Caudate nucleus (tissue), 63 donors: ENCODE measurements at places on chromosomes 1 and 21.

GRCh38 chr1:202697038-202697437, 13.2 kb downstream of the SYT2 start:
- DNase-seq = no peak

- no peak for DNase-seq
Observed at GRCh38 chr1:7609311-7609994, 161.6 kb upstream of the VAMP3 start.

- no peak for DNase-seq
Observed at GRCh38 chr1:2644591-2645101, 11.8 kb upstream of the MMEL1 start.

GRCh38 chr1:32273391-32274208, 18.3 kb upstream of the HDAC1 start:
- DNase-seq = no peak

DNA sequence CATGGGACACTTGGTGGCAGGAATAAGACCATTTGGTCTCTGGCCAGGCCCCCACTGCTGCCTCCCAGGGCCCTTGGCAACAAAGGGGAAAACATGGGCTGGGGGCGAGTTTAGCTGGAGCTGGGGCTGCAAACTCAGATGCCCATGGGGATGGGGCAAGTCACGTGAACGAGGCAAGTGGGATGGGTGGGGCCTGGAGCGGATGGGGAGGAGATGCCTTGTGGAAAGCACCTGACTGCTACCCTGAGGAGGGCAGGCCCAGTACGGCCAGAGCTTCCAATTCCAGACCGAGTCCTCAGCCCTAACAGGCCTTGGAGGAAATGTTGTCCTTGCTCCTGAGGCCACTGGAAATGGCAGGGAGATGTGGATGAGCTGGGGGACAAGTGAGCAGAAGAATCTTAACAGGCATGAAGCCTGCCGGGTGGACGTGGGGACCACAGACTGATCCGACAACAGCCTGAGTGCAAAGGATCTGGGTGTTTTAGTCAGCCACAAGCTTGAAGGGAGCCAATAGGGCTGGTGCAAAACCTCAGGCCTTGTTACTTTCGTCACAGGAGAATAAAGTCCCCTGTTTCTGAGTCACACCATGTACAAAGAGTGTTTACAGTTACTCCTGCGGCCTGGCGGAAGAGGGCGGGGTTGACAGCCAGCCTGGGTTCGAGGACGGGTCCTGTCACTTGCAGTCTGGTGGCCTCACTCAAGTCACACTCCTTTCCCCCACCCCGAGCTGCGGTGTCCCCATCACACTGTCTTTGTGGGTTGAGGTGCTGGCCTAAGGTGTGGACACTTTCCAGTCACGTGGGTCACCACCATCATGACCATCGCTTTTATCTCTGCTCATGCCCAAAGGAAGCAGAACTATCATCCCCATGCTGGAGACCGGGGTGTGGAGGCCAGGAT, 19.1 kb downstream of the RUNX3 start:
- no peak for DNase-seq

DNA sequence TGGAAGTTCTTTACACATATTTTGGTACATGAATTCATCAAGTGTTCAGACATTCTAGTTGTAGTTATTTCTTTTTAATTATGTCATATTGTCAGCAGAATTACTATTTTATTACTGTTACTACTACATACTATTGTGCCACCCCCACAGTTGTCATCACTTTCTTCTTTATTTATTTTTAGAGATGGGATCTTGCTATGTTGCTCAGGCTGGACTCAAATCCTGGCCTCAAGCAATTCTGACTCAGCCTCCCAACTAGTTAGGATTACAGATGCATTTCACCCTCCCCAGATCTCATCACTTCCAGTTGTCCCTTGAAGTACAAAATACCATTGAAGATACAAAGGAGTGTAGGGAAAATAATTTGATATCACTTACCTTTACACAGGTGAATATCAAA, 258.0 kb downstream of the KCTD3 start:
- no peak for DNase-seq

DNA sequence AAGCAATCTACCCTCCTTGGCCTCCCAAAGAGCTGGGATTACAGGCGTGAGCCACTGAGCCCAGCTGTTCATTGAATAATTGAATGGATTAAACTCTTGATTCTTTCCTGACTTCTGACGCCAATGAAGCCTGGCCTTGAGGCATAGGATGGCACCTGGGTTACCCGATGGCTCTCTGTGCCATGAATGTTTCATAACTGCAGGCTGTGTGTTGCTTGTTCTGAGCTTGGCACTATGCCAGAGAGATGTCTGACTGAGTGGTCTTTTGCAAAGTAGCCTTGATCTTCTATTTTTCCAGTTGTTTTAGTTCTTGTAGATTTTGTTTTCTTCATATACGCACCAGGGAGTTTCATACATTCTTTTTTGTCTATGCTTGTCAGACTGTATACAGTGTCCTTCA, 38.5 kb upstream of the AK4 start:
- no peak for DNase-seq

GRCh38 chr1:39625462-39626273, 13.8 kb downstream of the HEYL start:
- no peak for DNase-seq

- DNase-seq = no peak
Observed at GRCh38 chr1:70264839-70265238, 43.7 kb downstream of the SRSF11 start.

- no peak for DNase-seq
Observed at GRCh38 chr1:77910116-77910515, 21.7 kb downstream of the NEXN start.
